ENCODE measurements at places on chromosomes 2 and 18.

DNA sequence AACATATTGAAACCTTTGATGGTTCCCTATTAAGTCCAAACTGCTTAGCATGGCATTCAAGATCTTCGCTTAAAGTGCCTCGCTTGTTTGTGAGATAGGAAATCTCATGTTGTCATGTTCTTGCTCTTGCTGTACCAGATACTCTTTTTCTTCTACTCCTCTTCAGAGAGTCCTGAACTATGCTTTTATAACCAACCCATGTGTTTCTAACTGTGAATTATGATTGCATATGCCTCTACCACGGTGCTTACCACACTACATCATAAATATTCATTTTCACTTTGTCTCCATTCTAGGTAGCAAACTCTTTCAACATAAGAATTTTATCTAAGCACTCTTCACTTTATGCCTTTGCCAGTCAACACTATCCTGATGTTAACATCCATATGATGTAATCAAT lies 23.6 kb downstream of the STAT4 start:
- no peak for DNase-seq

DNA sequence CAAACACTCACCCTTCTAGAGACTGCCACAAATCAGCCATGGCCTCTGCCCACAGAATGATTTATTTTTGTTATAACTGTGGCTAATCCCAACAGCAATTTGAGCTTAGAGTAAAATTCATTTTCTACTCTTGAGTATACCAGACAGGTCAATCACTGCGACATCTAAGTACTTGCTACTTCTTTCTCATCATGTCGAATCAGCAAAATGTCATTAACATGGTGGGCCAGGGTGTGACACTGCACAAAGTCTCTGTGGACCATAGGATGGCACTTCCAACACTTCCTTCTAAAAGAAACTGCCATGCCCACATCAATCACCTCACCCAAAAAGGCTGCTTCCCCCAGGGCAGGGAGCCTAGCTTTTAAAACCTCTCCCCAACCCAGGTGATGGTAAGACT lies 64.4 kb downstream of the KCNG3 start:
- DNase-seq, result no peak

DNA sequence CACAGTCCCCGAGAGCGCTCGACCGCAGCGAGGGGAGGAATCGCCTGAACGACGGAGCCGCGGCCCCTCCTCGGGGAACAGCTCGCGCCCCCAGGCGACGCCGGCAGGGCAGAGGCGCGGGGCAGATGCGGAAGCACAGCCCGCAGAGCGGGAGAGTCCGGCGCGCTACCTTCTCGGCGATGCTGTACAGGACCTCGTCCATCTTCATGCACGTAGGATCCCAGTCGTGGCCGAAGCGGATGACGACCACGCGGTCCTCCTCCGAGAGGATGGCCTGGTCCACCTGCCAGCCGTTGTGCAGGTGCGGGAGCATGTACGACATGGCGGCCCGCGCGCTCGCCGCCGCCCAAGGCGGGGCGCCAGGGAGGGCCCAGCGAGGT lies 302 bp downstream of the TXNL4A start:
- DNase-seq, result peak; percentile 52

DNA sequence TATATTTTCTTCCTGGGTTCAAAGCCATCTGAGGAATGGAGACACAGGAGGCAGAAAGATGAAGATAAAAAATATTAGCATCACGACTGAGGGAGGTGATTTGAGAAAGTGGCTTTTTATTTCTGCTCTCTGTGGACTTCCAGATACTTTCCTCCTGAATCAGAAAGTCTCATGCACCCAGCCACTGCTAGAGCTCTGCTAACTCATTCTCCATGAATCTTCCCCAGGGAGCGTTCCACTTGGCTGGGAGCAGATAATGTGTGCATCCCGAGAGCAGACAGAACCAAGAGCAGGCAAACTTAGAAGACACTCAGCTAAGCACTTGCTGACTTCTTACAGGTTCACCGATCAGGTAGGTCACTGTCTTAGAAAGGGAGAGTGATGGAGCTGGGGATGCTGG lies 264.1 kb upstream of the THUMPD2 start:
- no peak for DNase-seq

- DNase-seq, result no peak
Measured at GRCh38 chr2:137947032-137947727, 17.1 kb upstream of the HNMT start.

DNA sequence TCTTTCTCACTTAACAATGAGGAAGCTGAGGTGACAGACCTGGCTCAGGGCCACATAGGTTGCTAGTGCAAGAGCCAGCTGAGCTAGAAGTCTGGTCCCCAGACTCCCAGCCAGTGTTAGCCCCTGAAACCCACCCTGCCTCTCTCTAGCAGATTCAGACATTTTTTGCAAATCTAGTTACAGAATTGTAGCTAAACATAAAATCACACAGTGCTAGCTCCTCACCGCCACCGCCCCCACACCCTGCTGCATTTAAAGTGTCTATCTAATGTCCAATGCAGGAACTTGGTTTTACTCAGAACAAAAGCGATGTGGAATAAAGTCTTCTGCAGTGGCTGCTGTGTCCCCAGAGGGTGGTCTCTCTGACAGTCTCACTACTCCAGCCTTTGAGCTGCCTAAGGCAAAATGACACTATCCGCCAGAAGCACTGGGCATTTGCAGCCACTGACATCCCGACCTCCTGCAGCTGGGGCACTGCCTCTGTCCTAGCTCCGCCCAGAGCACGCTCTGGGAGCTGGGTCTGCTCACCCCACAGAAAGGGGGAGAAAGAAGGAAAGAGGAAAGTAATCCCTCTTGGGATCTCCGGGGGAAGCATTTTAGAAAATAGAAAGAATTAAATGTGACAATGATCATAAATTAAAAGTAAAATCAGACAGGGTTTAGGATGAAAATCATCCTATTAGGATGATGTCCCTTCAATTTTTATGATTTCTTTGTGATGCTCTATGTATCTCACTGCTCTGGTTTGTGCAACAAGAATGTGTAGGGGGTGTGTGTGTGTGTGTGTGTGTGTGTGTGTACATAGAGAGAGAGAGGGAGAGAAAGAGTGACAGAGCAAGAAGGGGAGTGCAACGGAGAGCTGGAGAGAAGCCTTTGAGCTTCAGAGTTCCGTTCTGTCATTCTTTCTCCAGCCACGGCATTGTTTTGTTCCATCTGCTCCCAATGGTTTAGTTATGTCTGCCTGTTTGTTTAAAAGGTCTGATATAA lies 50.5 kb upstream of the ST8SIA3 start:
- no peak for DNase-seq

Data from NCI-H2081 (cell line).